ENCODE measurements at places on chromosomes 5 and 9.

DNA sequence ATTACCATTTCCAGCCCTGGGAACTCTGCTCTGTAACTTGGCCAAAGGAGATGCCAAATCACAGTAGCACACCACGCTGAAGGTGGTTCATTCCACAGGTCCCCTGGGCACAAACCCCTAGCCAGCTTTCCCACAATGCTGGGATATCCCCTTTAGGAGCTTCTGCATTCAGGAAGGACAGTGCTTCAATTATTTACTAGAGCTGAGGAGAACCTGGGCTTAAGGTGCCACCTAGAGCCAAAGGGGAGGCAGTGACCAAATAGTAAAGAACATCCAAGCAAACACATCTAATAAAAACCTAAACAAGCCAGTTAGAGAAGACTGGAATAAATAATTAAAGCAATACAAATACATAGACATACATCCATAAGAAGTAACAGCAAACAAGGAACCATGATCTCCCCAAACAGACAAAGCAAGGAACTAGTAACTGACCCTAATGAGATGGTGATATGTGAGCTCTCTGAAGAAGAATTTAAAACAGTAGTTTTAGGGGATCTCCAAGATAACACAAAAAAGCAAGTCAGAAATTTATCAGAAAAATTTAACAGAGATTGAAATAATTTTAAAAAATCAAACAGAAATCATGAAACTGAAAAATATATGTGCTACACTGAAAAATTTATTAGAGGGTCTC is 14.6 kb downstream of the KIF4B start:
- DNase-seq: peak; percentile 48

DNA sequence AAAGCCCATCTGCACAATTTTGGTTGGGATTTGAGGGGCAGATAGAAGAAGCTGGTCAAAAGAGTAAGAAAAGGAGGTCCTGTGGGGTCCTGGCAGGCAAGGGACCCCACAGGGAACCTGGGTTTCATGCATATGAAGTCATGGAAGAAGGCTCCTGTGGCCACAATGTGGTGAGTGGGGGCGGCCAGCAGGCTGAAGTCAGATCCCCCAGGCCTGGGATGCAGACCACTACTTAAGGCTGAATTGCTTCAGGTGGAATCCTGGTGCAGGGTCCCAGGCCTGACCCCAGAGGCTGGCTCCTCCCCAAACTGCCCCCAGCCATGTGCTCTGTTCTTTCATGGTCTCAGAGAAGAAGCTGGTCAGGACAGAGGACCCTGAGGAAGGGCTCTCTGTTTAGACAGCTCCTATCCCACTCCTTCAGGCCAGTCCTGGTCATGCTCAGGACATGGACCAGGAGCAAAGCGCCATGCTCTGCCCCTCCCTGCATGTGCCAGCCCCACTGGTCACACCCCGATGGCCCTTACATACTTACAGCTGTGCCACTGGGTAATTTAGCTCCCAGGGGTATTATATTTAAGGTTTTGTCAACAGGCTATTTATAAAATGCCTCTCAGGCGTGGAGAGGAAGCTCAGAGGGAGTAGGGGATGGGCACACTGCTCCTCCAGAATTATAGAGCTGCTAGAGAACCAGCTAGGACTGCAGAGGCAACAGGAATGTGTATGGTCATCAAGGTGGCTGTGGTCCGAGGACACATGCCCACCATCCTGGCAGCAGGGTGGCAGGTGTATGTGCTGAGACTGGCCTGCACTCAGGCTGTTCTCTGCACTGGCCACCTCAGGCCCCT is 33.4 kb downstream of the C5orf15 start:
- DNase-seq: no peak

GRCh38 chr5:108654051-108654450 is 93.6 kb upstream of the FER start:
- peak; percentile 68 for DNase-seq

GRCh38 chr5:172569861-172570558 is 71.1 kb upstream of the NEURL1B start:
- DNase-seq: peak; percentile 30

GRCh38 chr9:91157883-91158282 is 203.8 kb downstream of the AUH start:
- no peak for DNase-seq

GRCh38 chr5:72598401-72599064 is 91.3 kb upstream of the ZNF366 start:
- DNase-seq: no peak

GRCh38 chr5:111326551-111326950 is 102.4 kb downstream of the CAMK4 start:
- DNase-seq: no peak

GRCh38 chr5:106121972-106122605 is 1548.6 kb downstream of the EFNA5 start:
- peak; percentile 68 for DNase-seq

DNA sequence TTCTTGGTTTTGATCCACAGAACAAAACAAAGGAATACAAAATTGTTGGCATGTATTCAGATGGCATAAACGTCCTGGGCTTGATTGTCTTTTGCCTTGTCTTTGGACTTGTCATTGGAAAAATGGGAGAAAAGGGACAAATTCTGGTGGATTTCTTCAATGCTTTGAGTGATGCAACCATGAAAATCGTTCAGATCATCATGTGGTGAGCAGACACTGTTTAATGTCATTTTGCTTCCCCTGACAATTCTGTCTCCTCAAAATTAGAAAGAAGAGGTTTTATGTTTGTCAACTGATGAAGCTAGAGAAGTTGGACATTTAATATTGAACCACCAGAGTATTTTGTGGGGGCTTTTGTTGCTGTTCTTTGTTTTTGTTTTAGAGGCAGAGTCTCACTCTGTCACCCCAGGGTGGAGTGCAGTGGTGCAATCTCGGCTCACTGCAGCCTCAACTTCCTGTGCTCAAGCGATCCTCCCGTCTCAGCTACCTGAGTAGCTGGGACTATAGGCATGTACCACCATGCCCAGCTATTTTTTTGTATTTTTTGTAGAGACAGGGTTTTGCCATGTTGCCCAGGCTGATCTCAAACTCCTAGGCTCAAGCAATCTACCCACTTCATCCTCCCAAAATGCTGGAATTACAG is 82.0 kb downstream of the SLC1A1 start:
- DNase-seq: no peak

GRCh38 chr9:133282464-133283238 is 7.7 kb upstream of the ABO start:
- DNase-seq: no peak

DNA sequence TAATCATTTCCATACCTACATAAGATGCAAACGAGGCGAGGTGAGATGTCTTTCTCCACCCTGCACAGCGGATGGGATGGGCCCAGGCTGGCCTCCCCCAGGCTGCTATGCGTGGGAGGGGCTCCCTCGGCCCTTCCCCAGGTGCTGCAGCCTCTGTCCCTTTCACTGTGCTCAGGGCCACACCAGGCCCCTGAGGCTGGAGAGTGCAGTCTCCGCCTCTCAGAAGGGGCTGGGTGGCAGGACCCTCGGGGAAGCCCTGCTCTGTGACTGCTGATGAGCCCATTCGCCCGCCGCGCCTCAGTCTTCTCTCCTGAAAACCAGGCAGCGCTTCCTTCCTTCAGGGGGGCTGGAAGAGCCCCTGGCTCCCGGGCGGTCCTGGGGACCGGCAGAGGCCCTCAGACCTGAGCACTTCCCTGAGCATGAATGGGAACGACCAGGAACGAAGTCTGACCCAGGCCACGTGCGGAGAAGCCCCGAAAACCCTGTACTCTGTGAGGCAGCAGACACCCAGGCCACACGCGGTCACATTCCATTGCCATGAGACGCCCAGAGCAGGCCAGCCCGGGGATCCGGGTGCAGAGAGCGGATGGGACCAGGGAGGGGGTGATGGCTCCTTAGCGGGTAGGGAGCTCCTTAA is 21.9 kb upstream of the NOTCH1 start:
- peak; percentile 98 for DNase-seq

- peak; percentile 42 for DNase-seq
These were observed 8.6 kb downstream of the KLHL9 start for GRCh38 chr9:21326526-21327139.

- no peak for DNase-seq
These were observed 69.8 kb downstream of the GADD45G start for GRCh38 chr9:89674667-89675057.

- DNase-seq: no peak
These were observed 371.1 kb upstream of the GRAMD2B start for GRCh38 chr5:126052120-126052519.

DNA sequence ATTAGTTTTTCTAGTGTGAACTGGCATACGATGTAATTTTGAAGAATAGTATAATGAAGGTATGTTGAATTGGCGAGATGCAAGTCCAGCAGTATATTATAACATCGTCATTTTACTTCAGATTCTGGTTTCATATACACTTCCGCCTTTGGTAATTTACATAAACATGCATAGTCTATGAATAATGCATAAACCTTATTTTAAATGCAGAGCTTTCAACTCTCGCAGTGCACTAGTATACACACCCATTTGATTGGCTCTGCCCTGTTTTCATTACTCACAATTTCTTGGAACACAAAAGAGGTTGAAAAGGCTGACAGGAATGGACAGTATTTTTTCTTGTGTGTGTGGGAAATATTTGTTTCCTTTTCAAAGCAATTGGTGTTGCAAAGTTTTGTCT is 128.9 kb upstream of the CCNH start:
- DNase-seq: no peak

- DNase-seq: no peak
These were observed 7.2 kb downstream of the C1QTNF2 start for GRCh38 chr5:160363211-160363610.

- DNase-seq: peak; percentile 76
These were observed at the start of gene PRR7 for GRCh38 chr5:177446200-177447065. Gene PRR7 (plus strand): TSS chr5:177446814. CDS start chr5:177455068, 8,254 bp downstream.

GRCh38 chr9:79568337-79569101 is 3.2 kb upstream of the TLE4 start:
- DNase-seq: no peak

GRCh38 chr9:133737774-133738639 is at the start of gene SARDH:
Gene SARDH (minus strand): TSS chr9:133738352. CDS start chr9:133734173, 4,179 bp downstream.
- peak; percentile 65 for DNase-seq

DNA sequence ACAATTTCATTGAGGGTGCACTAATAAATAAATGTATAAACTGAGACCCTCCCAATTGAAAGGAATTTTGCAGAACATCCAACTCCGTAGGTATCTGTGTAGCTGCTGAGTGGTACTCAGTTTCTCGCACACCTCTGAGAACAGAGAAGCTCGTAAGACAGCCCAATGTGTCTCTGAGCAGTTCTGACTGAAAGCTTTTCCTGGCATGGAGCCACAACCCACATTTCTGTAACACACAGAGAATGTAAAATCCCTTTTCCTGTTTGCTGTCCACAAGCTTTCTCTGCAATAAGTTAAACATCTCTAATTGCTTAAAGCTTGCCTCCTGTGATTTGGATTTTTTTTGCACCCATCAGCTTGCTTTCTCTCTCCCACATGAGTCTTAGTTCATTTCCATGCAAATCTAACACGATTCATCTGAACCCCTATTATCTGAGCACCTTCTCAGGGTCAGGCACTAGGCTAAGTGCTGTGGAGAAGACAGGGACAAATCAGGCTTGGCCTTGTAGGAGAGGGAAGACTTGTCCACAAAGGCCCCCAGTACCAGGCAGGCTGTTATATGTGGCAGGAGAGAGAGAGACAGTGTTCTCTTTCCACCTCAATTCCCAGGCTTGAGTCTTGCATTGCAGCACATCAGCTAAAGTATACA is 44.2 kb upstream of the COL15A1 start:
- DNase-seq: no peak
